Neural crest cell (in vitro differentiated cells): ENCODE measurements at places on chromosomes 13 and 19. TPM values are rescaled to one million over a fixed set of nuclear protein-coding genes. Genes with fewer than 3 reads are reported as not detected.

CLDND2 gene
- 0.84 and 1.1 TPM in 2 replicates for total RNA-seq

ZNF586 gene
- total RNA-seq: 19.6 and 20.1 TPM in 2 replicates

GRAMD1A gene
- 100 and 103 TPM in 2 replicates for total RNA-seq

PROZ gene
- total RNA-seq: not detected in 2 replicates

ZNF835 gene
- total RNA-seq: 0.11 TPM in 1 of 2 replicates, not detected in the other

SELENOV gene
- not detected in 2 replicates for total RNA-seq

DNA sequence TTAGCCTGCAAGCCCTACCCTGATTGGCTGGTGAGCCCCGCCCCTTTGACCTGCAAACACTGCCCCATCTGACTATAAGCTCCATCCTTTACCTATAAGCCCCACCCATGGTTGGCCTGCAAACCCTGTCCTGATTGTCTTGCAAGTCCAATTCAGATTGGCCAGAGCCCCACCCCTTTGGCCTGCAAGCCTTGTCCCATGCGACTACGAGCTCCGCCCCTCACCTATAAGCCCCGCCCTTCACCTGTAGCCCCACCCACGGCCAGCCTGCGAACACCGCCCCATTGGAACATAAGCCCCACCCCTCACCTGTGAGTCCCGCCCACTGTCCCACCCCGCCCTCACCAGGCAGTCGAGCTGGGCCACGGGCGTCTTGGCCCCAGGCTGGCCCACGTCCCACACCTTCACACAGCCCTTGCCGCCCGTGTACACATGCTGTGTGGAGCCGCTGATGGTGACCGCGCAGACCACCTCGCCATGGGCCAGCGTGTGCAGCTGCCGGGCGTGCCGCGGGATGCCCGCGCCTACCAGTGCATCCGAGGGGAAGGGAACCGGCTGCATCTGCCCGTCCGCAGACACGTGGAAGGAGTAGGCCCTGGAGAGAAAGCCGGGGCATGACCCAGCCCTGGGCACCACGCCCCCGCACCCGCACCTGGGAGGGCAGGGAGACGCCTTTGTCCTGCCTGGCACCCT, 22.9 kb downstream of the TLE2 start:
- peaks cover 5% of the 10 kb centered on the region for H3K4me1 ChIP-seq
- no peaks in the 10 kb centered on the region for H3K36me3 ChIP-seq
- H3K27ac ChIP-seq: no peak overlapping the region
- peaks cover 33% of the 10 kb centered on the region for H3K27me3 ChIP-seq
- no peak overlapping the region for H3K4me3 ChIP-seq

- H3K27ac ChIP-seq: peak overlapping the region; percentile 67
- peaks cover 2% of the 10 kb centered on the region for H3K36me3 ChIP-seq
- no peaks in the 10 kb centered on the region for H3K27me3 ChIP-seq
Measured at GRCh38 chr19:57241176-57241575, 744 bp downstream of the ZNF805 start.

GRCh38 chr19:49324801-49325576, at the start of gene SLC6A16:
SLC6A16 (minus strand) TSS chr19:49325191; CDS start chr19:49311347, 13,844 bp downstream.
- H3K4me1 ChIP-seq: peaks cover 5% of the 10 kb centered on the region
- peak within 1 kb of the TSS; percentile 35 for H3K27ac ChIP-seq
- no peak for DNase-seq
- no peaks in the 10 kb centered on the region for H3K27me3 ChIP-seq
- H3K36me3 ChIP-seq: peaks cover 54% of the 10 kb centered on the region

GRCh38 chr19:33329736-33330135, 27.4 kb upstream of the CEBPA start:
- no peak overlapping the region for H3K27ac ChIP-seq
- no peak overlapping the region for H3K4me3 ChIP-seq
- DNase-seq: no peak
- peaks cover 5% of the 10 kb centered on the region for H3K4me1 ChIP-seq

- DNase-seq: no peak
- no peaks in the 10 kb centered on the region for H3K27me3 ChIP-seq
- peaks cover 32% of the 10 kb centered on the region for H3K4me1 ChIP-seq
- no peak overlapping the region for H3K27ac ChIP-seq
- no peak overlapping the region for H3K4me3 ChIP-seq
Measured at GRCh38 chr13:102878481-102878880, 32.6 kb downstream of the ERCC5 start.

DNA sequence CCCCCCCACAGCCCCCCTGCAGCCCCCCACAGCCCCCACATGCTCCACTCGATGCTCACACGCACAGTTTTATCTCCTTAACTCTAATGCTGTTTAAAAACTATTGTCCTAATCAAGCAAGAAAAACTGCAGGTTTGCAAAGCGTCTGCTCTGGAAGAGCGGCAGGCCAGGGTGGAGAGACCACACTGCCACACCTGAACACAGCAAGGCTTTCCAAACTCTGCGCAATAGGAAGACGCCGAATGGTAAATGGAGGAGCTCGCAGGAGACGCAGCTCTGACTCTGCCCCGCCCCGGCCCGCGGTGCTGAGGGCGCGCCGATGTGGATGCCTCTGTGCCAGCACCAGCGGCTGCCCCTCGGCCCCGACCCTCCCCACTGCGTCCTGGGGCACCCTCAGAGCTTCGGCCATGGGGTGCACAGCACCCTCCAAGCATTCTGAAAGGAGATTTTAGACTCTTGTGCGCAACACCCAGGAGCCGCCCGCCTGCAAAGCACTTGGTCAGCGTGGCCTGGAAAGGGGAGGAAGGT, 32.4 kb downstream of the RASA3 start:
- H3K27me3 ChIP-seq: peaks cover 4% of the 10 kb centered on the region
- no peak overlapping the region for H3K4me3 ChIP-seq
- peaks cover 35% of the 10 kb centered on the region for H3K4me1 ChIP-seq
- no peak overlapping the region for H3K27ac ChIP-seq
- DNase-seq: no peak

DNA sequence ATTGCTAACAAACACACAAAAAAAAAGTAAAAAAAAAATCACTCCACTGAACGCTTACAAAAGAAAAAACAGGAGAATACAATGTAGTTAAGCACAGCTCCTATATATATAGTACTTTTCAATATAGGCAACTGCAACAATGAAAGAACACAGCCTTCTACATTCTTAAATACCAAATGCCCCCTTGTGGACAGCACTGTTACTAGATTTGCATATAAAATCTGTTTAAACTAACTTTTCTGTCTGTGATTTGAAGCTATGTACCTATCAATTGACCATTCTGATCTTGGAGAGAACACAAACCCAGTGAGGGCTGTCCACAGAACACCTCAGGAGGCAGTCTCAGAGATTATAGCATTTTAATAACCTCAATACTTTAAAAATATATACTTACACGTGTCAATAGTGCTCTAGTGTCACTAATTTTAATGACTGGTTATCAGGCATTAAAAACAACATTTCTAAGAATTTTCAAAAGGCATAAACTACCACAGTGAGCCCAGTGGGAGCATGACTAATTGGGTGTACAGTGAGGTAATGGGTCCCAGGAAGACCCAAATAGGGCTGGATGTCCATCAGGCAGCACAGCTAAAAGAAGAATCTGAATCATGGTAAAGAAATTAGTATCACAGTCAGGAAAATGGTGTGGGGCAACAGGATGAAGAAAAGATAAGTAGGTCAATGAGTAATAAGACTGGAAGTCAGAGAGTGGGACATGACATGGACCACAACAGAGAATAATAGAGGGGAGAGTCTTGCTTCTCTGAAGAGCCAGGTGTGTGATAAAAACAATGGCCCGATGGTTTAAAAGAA, 22.2 kb downstream of the CCDC169 start:
- H3K36me3 ChIP-seq: no peaks in the 10 kb centered on the region
- H3K27me3 ChIP-seq: peaks cover 8% of the 10 kb centered on the region
- H3K4me3 ChIP-seq: no peak overlapping the region
- no peaks in the 10 kb centered on the region for H3K4me1 ChIP-seq
- peak; percentile 23 for DNase-seq

DNA sequence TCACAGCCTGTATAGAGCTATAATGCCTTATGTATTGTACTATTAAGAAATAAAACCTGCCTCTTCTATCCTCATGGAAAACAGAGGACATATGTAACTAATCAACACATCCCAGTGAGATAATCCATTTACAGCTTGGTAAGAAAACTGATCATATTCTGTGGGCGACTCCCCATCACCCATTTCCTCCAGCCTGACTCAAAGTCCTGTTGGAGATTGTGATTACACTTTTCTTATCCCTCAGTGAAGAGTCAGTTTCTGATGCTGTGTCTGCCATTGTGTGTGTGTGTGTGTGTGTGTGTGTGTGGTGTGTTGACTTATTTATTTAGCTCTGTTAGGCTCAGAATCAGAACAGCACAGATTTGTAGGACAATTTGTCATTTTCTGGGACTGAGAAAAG, 212.8 kb downstream of the FGF9 start:
- peaks cover 4% of the 10 kb centered on the region for H3K27me3 ChIP-seq
- no peak overlapping the region for H3K4me3 ChIP-seq
- peaks cover 6% of the 10 kb centered on the region for H3K4me1 ChIP-seq
- no peak for DNase-seq
- no peaks in the 10 kb centered on the region for H3K36me3 ChIP-seq

DNA sequence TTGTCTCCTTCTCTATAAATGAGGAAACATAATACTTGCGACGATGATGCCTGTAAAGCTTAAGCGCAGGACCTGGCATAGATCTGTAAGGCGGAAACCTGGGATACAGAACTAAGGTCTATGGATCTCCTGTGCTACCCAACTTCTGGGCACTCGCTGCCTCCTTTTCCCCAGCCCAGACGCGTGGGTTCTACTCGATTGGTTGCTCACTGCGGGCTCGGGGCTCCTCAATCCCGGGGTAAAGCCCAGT, 615 bp upstream of the PSMC4 start:
- DNase-seq: no peak
- peaks cover 20% of the 10 kb centered on the region for H3K36me3 ChIP-seq
- H3K27me3 ChIP-seq: no peaks in the 10 kb centered on the region
- H3K4me1 ChIP-seq: peaks cover 31% of the 10 kb centered on the region

DNA sequence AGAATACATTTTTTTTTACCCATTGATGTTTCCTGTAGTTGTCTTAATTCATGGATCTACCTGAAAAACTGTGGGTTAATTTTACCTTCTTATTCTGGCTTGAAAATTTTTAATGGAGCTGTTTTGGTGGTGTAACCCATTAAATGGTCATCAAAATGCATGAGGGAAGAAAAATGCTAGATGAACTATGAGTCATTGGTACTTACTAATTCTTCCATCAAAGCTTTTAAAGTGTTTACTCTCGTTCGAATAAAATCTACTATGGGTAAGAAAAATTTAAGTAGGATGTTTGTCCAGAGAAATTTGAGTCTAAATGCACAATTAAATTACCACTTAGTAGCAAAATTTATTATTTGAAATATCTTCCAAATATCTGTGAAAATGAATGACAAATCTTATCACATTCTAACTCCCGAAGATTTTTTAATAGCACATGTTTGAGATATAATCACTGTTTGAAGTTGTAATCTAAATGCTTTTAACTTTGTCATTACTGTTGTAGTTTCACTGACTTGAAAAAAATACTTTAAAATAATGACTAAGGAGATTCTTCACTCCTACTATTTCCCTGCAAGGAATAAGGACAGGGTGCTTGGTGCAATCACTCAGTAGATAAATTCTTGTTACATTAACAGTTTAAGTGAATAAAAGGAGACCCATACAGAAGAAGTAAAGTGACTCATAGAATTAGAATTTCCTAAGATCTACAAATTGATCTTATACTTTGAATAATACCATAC, 437.7 kb downstream of the IRS2 start:
- no peaks in the 10 kb centered on the region for H3K4me1 ChIP-seq
- DNase-seq: no peak
- no peak overlapping the region for H3K4me3 ChIP-seq
- no peak overlapping the region for H3K27ac ChIP-seq
- no peaks in the 10 kb centered on the region for H3K27me3 ChIP-seq

DNA sequence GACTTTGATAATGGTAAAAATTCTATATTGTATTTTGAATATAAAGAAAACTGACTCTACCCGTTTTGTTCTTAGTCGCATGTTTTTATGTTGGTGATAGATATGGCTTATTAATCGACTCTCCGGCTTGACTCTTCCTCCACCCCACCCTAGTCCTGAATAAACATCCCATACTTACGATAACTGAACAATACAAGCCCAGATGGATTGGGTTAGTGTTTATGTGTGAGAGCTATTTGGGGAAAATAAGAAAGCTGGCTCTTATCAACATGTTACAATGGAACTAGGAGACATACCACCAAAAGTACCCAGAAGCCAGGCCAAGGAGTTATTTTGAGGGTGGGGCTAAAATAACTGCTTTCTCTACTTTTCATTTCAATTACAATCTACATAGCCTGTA, 796.3 kb downstream of the DIAPH3 start:
- H3K4me1 ChIP-seq: peaks cover 14% of the 10 kb centered on the region
- H3K27ac ChIP-seq: no peak overlapping the region
- no peaks in the 10 kb centered on the region for H3K36me3 ChIP-seq
- no peak overlapping the region for H3K4me3 ChIP-seq
- no peaks in the 10 kb centered on the region for H3K27me3 ChIP-seq
- no peak for DNase-seq

DNA sequence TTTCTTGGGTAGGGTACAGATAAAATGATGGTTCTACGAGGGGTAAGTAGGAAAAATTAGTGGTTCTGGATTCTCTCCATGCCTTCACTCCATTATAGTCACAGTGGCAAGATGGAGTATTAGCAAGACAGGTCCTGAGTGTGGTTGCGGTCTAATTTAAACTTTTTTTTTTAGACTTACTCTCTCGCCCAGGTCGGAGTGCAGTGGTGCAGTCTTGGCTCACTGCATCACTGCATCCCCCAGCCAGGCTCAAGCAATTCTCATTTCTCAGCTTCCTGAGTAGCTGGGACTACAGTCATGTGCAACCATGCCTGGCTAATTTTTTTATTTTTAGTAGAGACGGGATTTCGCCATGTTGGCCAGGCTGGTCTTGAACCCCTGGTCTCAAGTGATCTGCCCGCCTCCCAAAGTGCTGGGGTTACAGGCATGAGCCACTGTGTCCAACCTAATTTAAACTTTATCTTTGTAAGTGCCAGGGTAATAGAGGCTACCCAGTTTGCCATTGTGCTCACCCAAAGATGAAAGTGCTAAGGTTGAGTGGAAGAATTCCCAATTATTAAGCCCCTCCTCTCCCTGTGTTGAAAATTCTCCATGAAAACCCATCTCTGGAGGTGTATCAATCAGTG, 135.6 kb downstream of the TM9SF2 start:
- DNase-seq: no peak
- no peaks in the 10 kb centered on the region for H3K36me3 ChIP-seq
- H3K4me1 ChIP-seq: no peaks in the 10 kb centered on the region
- no peaks in the 10 kb centered on the region for H3K27me3 ChIP-seq
